MV-4-11 (cell line): ENCODE measurements at places on chromosomes 1 and 21.

- DNase-seq, result no peak
Observed at GRCh38 chr21:38538353-38538752, 40.1 kb upstream of the ERG start.

DNA sequence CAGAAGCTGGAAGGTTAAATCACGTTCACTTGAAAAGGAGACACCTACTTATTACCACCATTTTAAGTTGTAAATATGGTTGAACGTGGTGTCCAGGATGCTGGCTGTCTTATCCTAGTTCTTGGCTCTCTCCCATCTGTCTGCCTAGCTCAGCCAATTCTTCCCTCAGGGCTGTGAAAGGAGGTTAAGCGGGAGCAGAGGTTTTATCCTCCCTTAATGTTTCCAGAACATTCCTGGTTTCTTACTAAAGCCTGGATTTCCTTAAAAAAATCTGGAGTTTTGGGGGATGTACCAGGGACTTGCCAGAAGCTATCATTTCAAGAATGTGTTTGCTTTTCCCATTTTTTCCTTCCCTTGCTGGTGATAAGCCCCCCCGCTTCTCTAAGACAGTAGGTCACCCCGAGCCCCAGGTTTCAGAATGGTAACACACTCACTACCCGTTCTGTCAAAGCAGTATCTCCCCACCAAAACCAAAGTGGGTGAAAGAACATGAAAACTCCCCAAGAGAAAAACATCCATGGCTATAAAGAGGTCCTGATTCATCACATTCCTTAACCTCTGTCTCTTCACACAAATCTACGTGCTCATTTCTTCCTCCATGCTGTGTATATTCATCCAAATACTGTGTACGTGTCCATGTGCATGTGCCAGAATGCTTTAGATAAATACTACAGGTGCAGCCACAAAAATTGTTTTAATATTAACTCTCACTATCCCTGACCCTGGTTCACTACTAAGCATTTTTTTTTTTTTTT, 114.7 kb downstream of the MAP3K21 start:
- no peak for DNase-seq

- no peak for DNase-seq
Observed at GRCh38 chr21:44927259-44927586, 6.5 kb upstream of the ITGB2 start.

DNA sequence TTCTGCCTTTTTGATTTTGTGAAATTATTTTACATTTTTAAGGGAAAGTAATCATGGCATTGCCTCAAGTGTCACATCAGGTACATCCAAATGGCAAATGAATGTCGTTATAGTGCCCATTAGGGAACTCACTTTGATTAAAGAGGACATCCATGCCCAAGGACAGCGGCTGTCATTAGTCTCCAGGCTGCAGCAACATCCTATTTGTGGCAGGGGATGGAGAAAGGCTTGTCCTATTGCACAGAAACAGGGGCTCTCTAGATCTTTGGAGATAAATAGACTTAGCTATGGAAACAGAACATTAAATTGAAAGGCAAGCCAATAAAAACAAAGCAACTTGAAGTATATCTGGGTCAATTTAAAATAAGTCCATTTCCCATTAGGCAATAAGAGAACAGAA, 439.3 kb downstream of the NEGR1 start:
- DNase-seq, result no peak

GRCh38 chr1:171141688-171142415, 43.2 kb upstream of the FMO2 start:
- no peak for DNase-seq

DNA sequence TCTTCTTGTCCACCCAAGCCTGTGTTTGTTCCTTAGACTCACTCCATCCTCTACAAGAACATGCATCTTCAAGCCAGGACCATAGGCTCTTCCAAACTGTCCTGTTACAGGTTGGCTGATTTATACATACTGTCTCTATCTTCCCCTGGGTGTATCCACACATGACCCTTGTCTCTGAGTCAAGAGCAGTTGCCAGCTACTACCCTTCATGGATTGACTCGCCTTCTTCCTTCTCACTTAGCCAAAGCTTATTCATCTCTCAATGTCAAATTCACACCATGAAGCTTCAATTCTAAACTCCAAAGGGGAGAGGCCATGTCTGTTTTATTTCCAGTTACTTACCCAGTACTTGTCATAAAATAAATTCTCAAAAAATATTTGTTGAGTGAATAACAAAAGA, 64.1 kb upstream of the CACHD1 start:
- DNase-seq, result no peak

DNA sequence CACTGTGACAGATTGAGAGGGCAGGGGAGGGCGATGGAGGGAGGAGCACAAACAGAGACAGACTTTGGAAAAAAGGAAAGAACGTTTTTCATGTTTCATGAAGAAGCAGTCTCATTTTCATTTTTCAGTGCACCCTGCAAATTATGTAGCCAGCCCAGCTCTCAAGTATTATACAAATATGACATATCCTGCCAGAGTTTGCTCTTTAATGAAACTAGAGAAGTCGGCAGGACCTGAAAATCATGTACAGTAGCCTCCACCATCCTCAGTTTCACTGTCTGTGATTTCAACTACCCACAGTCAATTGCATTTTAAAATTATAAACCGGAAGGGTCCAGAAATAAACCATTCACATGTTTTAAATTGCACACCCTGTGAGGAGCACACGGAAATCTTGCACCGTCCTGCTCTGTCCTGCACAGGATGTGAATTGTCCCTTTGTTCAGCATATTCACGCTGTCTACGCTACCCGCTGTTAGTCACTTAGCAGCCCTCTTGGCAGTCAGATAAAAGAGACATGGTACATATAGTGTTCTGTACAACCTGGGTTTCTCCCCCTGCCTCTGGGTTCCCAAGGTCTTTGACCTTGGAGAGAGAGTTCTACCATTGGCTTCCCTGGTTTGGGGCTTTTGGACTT, 13.6 kb upstream of the ADARB1 start:
- no peak for DNase-seq

GRCh38 chr1:57550092-57550491, 126.2 kb upstream of the DAB1 start:
- peak; percentile 89 for DNase-seq

DNA sequence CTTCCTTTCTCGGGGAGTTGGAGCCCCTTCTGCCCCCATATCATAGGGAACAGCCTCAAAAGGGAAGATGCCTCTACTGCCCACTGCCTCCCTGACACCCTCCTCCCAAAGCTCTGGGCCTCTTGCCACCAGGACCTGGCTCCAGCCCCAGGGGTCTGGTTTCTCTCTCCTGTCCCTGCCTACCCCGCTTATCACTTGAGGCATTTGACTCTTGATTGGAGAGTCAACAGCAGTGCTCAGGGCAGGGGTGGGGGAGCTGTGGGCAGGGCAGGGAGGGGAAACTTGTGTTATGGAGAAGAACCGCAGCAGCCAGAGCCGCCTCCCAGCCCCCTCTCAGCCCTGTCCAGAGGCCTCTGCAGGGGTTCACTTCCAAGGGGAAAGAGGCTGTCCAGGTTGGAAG, 573 bp downstream of the TRIM63 start:
- DNase-seq, result no peak

DNA sequence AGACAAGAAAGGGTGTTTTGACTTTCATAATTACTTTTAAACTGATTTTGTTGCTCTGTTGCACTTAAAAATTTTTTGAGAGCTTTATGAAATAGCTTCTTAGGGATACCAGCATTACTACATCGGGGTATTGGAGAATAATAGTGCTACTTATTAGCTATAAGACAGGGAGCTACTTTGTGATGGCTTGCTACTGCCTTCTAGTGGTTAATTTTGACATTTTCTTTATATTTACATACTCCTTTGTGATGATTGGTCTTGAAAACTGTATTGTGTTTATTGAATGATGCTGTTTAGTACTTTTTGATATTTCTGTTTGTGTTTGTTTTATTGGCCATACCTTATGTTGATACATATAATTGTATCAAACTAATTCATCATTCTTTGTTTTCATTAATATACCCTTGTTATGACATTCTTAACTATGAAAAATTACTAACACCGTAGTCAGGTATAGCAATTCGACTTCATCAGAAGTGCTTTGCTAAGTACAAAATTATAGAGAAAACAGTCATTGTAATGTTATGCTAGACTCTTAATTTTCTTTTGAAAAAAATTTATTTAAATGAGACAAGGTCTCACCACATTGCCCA, 85.5 kb downstream of the CLIC4 start:
- DNase-seq, result peak; percentile 58

GRCh38 chr1:64838486-64838885, 93.6 kb downstream of the RAVER2 start:
- no peak for DNase-seq

GRCh38 chr1:36083635-36084496, at the start of gene TEKT2:
TSS of gene TEKT2 (plus strand) at chr1:36084094. CDS start at chr1:36084922, 828 bp downstream.
- no peak for DNase-seq

- DNase-seq, result no peak
Observed at GRCh38 chr1:43587594-43587993, 56.9 kb downstream of the PTPRF start.

DNA sequence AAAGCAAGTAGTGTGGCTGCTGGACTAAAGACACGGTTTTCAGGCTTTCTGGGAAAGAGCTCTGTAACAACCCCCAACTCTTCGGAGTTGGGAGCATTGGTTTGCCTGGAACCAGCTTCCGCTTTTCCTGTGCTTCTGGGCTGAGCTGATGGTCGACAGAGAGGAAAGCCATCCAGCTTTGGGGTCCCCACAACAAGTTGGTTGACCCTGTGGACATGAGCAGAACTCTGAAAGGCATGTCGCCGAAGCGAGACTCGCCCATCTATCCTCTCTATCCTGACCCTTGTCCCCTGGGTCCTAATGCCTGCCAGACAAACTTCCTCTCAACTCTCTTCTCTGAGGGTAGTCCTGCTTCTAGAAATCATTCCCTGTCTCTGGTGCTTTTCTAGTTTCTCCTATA, 31.9 kb upstream of the FCGR2A start:
- peak; percentile 41 for DNase-seq

DNA sequence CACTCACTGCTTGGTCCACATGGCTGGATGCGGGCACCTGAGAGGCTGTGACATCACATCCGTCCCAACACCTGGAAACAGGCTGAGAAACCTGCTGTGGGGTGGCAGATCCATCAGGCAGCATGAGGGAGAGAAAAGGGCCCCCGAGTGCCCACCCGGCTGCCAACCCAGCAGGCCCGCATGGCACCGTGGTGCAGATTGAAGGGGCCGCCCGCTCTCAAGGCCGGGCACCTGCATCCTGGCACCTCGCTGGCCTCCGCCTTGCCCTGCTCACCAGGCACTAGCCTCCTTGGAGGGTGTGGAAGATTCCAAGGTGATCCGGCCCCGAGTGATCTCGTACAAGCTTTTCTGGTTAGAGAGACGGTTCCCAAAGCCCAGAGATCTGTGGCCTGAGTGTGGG, 110.5 kb downstream of the PRDM16 start:
- DNase-seq, result no peak

GRCh38 chr1:116252785-116253184, 120.3 kb upstream of the ATP1A1 start:
- no peak for DNase-seq

DNA sequence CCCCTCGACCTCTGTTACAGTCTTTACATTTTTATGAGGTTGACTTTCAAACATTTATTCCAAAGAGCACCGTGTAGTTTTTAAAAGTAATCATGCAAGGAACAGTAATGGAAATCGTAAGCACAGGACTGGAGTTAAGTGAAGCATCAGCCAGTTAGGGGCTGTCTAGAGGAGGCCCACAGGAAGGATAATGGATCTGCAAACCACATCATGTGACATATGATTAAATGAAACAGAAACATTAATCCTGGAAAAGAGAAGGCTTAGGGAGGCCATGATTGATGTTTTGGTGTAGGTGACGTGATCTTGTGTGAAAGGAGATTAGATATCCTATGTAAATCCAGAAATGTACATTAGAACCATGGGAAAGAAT, 25.0 kb downstream of the RGS7 start:
- no peak for DNase-seq

DNA sequence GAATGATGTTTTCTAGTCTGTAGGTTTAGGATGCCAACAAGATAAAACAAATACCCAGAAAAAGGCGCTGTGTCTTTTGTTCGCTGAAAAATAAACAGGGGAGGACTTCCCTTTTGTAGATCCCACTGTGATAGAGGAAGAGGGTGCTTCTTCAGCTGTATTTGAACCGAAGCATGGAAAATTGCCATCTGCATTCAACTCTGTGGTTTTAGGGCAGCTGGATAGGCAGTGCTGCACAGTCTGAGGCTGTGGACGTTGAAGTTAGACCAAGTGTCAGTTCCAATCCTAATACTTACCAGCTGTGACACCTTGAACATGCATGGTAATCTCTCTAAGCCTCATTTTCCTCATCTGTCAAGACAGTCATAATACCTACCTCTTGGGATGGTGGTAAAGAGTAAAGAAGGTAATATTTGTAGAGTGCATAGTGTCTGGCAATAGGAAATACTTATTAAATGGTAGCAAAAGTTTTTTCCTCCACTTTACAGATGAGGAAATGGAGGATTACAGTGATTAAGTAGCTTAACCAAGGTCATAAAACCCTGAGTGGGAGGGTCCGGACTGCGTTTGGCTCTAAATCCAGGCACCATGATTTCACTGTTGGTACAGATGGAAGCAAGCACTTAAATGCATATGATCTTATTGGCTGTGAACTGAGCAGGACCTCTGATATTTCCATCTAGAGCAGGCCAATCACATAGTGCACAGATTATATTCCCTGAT, 48.5 kb downstream of the UTP25 start:
- DNase-seq, result peak; percentile 90

GRCh38 chr1:179082999-179083335, 1.1 kb downstream of the TOR3A start:
- peak; percentile 24 for DNase-seq

GRCh38 chr1:32742956-32743355, 40.4 kb upstream of the SYNC start:
- peak; percentile 9 for DNase-seq

DNA sequence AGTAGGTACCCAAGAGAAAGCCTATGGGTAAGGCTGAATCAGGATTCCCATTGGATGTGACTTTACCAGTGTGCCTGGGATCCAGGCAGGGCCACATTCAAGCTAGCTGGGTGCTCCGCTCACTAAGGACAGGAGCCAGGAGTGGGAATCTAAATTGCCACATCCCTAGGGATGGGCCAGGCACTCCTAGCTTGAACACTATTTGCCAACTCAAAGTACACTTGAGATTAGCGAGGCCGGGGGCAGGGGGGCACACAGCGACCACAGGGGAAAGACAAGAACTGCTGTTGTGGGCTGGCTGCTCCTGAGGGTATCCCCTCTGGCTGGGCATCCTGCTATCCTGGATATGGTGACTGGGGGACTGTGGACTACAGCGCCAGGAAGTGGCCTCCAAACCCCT, 4.3 kb downstream of the SLC45A3 start:
- no peak for DNase-seq

GRCh38 chr1:18058981-18059605, 48.5 kb upstream of the IGSF21 start:
- no peak for DNase-seq
